Activated T-helper 1 cell treated with anti-CD3 and anti-CD28 coated beads, Interleukin-2, amount 50 U/mL, for 16 hours (primary cell): ENCODE measurements at places on chromosomes 7 and 10.

GRCh38 chr7:84820481-84820880, 366.4 kb downstream of the SEMA3D start:
- no peak for DNase-seq

DNA sequence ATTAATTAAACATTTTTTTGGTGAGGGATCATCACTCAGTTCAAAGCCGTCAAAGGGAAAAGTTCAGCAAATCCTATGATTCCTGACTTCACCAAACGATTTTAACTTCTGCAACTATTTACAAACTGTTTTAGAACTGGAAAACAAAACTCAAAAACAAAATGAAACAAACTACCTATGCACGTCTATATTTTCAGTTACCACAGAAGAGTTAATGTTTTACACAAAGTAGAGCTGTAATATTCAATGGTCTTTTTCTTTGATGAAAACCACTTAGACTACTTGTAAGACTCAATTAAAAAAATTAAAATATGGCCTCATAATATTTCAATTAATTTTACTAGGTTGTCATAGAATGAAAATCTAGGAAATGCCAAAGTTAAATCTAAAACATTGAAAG, 131.5 kb downstream of the ATE1 start:
- no peak for DNase-seq

DNA sequence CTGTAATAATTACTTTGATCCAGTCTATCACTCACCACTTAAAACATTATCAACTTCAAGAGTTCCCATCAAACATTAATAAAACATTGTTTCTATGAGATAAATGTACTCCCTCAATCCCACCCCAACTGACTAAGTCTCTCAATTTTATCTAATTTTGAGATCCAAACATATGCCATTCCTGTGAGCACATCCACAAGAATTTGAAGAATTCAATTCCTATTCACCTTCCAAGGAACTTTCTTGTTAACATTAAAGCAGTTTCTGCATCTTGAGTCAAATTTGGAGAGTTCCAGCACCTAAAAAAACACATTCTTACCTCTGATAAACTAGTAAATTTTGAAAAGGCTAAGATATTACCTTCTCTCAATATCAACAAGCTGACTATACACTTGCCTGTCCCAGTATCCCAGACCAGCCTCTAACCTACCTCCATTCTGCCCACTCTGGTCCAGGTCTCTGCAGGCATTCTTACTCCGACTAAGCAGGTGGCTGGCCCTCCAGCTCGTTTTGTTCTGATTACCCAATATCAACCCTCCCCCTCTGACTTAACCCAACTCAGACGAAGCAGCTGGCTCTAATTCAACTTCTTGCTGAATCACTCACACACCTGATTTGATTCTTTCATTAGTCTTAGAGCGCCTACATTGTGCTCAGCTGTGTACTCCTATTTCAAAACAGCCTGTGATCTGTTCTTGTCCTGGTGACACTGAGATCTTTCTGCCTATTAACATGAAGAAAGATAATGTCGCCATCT, 275.2 kb downstream of the IPMK start:
- DNase-seq: no peak

DNA sequence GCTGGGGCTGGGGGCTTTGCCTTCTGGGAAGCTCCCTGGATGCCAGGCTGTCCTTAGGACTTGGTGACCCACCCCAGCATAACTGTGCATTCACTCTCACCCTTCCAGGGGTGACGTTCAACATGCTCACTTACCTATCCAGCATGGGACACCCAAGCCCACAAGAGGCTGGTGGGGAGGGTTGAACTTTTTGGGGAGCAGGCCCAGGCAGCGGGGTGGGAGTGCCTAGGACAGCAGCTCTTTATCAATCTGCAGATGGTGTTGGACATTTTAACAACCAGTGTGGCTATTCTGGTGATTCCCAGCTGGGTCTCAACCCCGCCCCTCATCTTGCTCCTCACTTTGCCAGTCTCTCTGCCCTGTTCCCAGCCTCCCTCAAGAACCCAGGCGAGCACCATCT, 86.4 kb downstream of the CDH23 start:
- no peak for DNase-seq

DNA sequence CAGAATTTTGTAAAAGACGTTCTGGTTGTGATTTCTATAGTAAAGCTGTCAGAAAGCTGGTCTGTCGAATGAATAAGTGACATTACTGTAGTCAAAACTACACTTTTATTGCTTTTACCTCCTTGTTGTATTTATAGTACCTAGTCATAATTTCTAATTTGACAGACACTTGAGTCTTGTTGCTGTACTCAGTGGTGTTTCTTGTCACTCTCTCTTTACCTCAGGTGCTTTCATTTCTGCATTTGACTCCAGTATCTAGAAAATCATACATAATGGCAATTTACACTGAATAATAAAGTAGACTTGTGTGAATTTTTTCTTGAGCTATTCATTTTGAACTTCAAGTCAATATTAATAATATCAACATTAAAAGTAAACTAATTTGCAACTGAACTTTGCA, 257.6 kb upstream of the TEX47 start:
- DNase-seq: no peak

DNA sequence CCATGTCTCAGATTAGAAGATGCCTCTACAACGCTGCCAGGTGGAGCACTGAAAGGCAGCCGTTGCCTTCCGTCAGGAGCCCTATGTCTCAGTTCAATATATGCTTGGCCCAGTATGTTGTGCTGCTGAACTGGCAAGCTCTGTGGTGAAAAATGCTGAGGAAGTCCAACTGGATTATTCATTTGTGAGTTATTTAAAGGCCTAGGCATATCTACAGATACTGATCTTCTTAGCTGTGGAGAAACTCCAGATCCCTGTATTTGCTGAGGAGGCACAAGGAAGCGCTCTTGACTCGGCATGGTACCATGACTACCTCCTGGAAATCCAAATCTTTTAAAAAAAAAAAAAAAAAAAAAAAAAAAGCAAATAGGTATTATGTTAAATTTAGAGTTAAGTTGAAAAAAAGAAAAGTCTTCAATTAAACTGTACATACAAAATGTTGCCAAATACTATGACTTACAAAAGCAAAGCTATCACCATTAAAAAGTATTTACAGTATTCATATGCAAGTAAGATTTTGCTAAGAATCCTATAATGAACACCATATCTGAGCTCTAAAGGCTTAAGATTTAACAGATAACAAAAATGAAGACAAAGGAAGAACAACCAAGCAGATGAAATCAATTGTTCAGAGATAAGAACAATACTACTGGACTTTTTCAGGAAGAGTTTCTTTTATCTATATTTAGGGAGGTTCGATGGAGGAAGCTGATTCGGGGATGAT, 152.4 kb downstream of the GALNT11 start:
- DNase-seq: no peak

- no peak for DNase-seq
These were observed 51.4 kb upstream of the SCIN start for GRCh38 chr7:12518920-12519681.

DNA sequence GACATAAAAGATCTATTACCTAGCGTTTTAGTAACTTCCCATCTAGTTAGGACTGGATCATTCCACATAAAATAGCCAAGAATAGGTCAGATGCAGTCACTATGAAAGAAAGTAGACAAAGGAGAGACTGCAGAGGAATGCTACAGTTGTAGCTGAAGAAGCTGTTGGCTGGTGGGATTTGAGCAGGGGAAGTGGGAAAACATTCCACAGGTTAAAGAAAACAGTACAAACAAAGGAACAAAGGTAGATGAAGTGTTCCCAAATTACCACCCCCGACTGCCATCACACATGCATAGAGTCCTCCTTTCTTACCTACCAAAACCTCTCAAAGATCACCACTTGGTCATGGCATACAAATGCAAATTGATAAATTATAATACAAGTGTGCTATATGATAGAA, 41.8 kb downstream of the DLD start:
- no peak for DNase-seq

GRCh38 chr7:28858206-28858605, 99.9 kb downstream of the TRIL start:
- no peak for DNase-seq

DNA sequence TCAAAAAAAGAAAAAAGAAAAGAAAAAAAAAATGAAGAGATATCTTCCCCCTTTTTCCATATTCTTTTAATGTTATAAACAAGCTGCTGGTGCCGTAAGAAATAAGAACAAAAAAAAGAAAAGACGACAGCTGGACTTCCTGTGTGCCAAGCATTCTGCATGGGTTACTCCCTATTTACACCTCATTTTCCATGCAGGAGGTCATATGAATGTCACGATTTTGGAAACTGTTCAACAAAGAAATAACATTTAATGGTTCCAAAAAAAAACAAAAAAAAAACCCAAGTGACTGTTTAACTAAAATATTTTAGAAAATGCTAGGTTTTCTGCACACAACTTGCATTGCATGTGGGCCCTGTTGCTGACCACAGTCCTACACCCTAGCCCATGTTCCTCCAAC, 159.3 kb downstream of the TNS3 start:
- DNase-seq: no peak

DNA sequence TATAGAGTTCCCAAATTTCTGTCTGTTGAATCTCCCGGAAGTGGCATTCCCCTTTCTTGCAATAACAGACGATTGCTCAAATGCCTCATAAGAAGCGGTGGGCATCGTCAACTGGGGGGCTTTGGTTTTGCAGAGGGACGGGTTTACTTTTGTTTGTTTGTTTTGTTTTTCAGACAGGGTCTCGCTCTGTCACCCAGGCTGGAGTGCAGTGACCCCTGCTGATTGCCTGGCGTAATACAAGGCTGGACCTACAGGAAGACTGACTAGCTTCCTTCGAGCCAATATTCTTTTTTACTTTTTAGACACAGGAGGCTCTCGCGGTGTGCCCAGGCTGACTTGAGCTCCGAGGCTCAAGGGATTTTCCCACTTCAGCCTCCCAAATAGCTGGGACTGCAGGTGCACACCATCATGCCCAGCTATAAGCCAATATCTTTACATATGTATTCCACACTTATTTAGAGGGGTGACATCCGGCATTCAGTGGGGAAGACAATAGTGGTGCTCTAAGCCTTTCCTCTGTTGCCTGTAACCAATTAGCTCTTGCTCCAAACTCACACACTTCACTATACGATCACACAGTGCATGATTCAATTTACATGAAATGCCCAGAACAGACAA, 58.1 kb downstream of the FHIP2A start:
- DNase-seq: no peak

DNA sequence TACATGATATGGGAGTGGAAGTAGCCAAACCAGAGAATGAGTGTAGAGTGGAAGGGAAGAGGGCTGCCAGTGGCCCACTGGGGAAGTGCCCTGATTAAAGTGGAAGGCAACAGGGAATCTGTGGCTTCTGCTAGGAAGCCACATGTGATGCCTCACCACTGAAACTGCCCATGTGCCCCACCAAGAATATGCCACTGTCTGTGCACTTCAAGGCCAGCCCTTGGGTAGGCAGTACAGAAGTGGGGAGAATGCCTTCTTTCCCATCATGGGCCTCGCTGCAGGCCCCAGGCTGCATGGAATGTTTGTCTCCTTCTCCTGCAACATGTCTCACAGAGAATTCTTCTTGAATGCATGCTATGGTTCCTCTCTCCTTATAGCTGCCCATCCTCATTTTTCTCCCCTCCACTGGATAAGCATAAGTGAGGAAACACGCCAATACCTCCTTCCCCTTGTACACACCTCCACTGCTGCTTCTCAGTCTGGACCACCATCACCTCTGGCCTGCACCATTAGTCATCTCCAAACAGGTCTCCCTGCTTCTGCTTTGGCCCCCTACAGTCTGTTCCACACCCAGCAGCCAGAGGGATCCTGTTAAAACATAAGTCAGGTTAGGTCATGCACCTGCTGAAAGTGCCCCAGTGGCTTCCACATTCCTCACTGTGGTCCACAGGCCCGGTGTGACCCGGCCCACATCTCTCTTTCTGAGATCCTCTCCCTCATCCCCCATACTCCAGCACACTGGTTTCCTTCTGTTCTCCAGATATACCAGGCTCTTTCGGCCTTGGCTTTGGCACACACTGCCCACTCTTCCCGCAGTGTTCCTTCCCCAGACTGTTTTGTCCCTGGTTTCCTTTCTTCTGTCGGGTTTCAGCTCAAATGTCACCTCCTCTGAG, 37.1 kb downstream of the SNX10 start:
- no peak for DNase-seq

GRCh38 chr10:21737106-21737505, 203.1 kb downstream of the MLLT10 start:
- no peak for DNase-seq

- DNase-seq: no peak
These were observed 459.7 kb upstream of the SEMA3A start for GRCh38 chr7:84654273-84654672.

GRCh38 chr7:2559283-2559950, 638 bp downstream of the IQCE start:
- DNase-seq: no peak

DNA sequence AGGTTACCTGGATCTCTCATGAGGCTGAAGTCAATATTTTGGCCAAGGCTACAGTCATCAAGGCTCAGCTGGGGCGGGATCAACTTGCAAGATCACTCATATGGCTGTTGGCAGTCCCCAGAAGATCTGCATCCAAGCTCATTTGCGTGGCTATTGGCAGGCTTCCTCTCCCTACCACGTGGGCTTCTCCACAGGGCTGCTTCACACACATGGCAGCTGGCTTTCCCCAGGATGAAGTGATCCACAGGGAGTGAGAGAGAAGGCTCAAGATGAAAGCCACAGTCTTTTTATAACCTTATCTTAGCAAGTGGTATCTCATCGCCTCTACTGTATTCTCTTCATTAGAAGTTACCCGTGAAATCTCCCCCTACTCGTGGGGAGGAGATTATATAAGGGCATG, 167.4 kb downstream of the TMEM26 start:
- no peak for DNase-seq

- no peak for DNase-seq
These were observed 7.4 kb downstream of the ATG9B start for GRCh38 chr7:151016942-151017341.

GRCh38 chr7:23356726-23357125, 57.6 kb downstream of the MALSU1 start:
- no peak for DNase-seq
